Dermis microvascular lymphatic vessel endothelial cell (primary cell): ENCODE measurements at places on chromosomes 6 and 20.
A peak's percentile ranks its signal among the peaks of the same experiment; 100 is the strongest.

GRCh38 chr6:163651915-163652668 lies 237.6 kb downstream of the QKI start:
- no peak for DNase-seq

DNA sequence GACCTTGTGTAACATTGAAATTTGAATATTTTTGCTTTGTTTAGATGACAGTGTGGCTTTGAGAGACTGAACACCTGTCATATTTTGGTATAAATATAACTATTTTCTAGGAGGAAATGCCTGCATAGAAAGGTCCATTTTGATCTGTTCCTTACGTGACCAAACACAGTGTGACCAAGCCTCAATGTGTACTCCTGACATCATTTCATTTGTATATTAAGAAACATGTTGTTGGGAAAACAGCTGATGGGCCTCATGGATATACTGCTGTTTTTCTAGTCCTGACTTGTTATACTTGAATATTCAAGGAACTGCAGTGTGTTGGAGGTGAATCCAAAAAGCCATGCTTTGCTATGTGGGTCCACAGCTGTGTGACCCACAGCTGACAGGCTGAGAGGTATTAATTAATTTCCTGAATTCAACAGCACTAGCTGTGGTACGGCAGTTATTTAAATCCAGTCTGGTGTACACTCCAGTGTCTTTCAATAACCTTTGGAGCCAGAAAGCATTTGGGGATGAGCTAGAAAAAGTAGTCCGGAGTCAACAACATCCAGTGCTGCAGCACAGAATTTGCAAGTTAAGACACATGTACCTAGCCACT lies 18.9 kb downstream of the NCOA7 start:
- no peak for DNase-seq

DNA sequence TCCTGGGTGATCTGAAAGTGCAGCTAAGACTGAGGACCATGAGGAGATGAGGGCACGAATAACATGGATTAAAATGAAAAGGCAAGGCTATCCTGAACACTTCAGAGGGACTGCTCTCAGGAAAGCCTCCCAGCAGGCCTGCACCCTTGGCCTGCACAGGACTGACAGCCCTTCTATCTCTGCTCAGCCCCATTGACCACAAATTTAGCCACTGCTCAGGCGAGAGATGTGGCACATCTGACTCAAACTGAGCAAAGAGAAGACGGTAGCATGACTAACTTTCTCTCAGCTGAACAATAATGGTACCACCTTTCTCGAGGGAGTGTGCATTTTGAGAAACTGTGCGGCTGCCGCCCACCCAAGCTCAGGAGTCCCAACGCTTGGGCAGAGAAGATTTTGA lies 257.5 kb downstream of the ADGB start:
- DNase-seq = no peak

- no peak for DNase-seq
Measured at GRCh38 chr6:157145656-157146285, 177.5 kb downstream of the TMEM242 start.

DNA sequence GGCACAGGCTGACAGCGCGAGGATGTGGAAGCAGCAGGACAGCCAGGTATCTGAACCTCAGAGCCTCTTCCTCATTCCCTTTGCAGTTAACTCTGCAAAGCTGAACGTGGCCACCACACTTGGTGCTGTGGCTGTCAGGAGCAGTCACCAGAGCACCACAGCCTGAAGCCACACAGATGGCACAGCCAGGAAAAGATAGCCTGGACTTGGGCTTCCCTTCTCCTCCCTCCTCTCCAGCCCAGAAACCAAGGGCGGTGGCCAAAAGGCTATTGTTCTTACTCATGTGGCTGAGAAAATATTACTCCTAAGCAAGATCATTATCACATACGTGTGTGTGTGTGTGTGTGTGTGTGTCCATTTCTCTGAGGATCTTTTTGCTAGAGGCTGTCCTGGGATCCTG lies 39.8 kb downstream of the CD164 start:
- no peak for DNase-seq

DNA sequence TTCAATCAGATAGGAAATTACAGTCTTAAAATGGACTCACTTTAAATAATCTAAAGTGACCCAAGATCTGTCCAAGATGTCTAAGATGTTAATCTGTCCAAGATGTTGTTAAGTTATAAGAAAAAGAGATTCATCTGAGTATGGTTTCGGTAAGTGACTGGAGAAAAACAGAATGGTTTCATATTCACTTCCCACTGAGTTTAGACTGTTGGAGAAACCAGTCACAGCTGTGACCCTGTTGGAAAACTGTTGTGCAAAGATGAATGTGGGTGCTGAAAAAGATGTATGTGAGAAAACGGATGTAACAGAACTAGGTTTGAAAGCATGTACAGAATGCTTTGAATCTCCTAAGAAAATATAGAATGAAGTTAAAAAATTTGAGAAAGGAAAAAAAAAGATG lies 325.9 kb downstream of the COL12A1 start:
- no peak for DNase-seq

DNA sequence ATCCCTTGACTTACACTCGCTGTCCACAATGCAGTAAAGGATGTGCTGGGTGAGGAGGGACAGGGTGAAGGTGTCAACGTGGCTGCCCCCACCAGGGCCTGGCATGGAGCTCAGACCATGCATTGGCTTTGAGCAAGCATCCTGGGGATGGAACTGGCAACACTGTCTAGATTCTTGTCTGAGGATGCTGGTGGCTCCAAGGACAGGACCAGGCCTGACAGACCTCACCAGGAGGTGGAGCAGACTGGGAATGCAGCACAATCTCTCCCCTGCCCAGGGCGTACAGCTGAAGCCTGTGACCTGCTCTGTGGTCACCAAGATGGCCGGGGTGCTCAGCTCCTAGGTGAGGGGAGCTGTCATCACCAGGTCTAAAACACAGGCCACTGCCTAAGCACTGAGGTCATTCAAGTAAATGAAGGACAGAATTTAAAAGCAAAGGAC lies 50.9 kb downstream of the MYH7B start:
- no peak for DNase-seq

DNA sequence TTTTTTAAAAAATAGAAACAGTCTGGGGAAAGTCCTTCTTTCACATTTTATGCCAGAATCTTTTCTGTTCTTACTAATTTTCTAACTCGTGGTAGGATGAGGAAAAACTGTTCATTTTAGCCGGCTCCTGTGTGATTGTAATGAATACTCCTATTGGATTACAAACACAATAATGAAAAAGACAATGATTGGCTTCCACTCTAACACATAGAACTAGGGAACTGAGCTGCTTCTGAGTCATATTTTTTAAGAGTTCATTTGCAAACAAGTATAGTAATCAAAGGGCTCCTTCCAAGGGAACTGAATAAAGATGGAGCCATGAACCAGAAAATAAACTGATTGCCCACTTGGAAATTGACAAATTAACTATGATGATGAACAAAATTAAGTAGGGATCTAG lies 265.3 kb upstream of the TCF21 start:
- DNase-seq = no peak

GRCh38 chr6:26104457-26105108 lies 17.4 kb downstream of the HFE start:
- no peak for DNase-seq

- DNase-seq = peak; percentile 34
Measured at GRCh38 chr20:16517946-16518783, 55.1 kb downstream of the KIF16B start.

DNA sequence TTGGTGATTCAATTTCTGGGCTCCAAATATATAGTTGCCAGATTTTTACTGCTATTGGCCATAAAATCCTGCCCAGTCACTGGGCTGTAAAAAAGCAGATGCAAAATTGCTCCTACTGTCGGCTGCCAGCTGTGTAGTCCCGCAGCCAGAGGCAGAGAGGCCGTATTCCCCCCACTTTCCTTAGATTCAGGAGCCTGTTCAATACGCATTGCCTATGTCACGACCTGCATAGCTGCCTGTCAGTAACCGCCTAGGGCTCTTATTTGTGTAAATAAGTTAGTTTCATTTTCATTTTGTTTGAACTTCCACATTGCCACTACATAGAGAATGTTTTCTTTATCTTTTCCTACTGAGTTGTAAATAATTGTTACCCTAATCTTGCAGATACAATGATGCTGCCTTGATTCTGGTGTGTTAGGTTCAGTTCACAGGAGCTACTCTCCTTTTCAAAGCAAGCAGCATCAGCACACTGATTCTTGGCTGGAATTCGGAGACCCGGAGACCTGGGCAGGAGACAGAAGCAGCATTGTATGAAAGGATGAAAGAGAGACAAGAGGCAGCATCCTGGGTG lies 46.0 kb upstream of the UST start:
- DNase-seq = no peak

DNA sequence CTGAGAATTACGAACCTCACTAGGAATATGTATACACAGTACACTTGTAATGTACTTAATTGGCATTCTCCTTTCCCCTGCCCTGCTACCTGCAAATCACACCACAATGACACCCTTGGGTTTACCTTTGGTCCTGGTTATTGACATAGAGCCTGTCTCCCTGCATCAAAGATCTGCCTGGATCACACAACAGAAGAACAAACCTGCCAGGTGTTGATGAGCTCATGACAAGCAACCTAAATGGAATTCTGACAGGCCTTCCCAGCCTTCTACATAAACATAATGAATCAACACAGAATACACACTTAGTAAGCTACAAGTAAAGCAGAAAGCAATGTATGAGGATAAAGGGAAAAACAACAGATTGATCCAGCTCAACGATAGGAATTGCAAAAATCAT lies 95.6 kb downstream of the HDGFL1 start:
- no peak for DNase-seq
